Stimulated activated CD4-positive, alpha-beta T cell treated with anti-CD3 and anti-CD28 coated beads, Interleukin-1b, Interleukin-23, amount 100 ng/mL, for 24 hours (primary cell): ENCODE measurements at places on chromosomes 11 and 22.

GRCh38 chr22:44464000-44464399 is 34.0 kb downstream of the RTL6 start:
- no peak for DNase-seq

DNA sequence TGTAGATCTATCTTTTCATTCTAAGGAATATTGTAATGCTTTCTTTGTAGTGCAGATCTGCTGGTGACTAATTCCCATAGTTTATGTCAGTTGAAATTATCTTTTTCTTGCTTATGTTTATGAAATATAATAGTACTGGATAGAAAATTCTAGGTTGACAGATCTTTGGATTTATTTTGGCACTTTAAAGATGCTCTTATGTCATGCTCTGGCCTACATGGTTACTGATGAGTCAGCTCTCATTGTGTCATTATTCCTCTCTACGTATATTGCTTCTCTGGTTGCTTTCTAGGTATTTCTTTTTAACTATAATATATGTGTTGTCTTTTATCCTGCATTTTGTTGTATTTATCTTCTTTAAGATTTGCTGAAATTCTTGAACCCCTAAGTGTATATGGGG is 955.5 kb upstream of the CHORDC1 start:
- no peak for DNase-seq

- DNase-seq: peak; percentile 72
These were observed 52.5 kb downstream of the TPCN2 start for GRCh38 chr11:69101115-69101791.

GRCh38 chr22:45042263-45042662 is 32.5 kb upstream of the PHF21B start:
- no peak for DNase-seq
